IPS DF 19.7 (cell line): ENCODE measurements at places on chromosomes 4 and X.

- no peak for DNase-seq
These were observed 1212.4 kb downstream of the PCDH18 start for GRCh38 chr4:136319789-136320464.

DNA sequence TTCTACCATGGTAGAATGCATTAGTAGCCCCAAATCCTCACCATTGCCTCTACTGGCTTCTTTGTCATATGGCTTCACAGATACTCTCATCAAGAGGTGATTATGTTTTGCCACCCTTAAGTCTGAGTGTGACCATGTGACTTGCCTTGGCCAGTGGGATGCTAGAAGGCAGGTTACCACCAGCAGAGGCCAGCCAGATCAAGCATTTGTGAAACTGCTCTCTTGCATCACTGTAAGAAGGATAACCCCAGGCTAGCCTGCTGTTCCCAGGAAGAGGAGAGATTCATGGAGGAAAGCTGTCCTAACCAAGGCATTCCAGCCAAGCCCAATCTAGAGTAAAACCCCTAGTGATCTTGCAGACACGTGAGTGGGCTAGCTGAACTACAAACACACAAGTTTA, 46.8 kb downstream of the USP46 start:
- DNase-seq = no peak

DNA sequence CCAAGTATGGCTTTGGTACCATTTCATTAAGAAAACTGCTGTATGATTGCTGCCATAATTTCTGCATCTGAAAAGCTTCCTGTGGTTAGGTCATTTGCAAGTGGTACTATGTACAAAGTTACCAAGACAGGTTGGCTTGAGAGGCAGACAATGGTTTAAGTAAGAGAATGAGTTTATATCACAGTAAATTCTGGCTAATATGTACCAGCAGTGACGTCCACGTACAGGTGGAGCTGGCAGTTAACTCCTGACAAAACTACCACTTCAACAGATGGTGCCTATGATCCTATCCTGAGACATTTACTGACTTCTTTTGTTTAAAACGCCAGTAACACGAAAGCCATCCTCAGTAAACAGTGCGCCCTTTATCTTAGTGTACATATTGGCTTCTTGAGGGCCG, 198.4 kb downstream of the NR3C2 start:
- DNase-seq = no peak

DNA sequence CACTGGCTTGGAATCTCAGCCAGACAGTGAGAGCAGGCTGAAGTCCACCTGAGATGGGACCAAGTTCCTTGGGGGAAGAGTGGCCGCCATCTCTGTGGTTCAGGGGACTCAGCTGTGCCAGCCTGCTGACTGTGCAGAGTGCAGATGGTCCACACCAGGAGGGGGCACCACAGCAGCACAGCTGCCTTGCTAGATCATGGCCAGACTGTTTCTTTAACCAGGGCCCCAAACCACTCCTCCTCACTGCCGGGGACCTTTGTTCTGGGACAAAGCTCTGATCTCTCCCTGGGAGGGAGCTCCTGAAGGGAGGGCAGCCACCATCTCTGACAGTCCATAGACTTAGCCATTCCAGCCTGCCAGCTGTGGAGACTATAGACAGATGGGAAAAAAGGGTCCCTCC, 2189.6 kb downstream of the PCDH7 start:
- no peak for DNase-seq

DNA sequence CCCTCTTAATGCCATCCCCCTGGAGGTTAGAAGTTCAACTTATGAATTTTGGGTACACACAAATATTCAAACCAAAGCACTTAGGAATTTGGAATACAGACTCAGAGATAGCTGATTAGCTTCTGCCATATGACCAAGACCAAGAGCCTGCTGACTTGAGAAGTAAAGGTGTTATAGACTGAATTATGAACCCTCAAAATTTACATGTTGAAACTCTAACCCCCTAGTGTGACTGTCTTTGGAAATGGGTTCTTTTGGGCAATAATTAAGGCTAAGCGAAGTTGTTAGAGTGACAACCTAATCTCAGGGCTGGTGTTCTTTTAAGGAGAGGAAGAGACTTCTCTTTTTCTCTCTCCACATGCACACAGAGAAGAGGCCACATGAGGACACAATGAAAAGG, 151.2 kb downstream of the COX18 start:
- DNase-seq = no peak

- DNase-seq = no peak
These were observed 17.7 kb downstream of the PPP2R3B start for GRCh38 chrX:368811-369562.

DNA sequence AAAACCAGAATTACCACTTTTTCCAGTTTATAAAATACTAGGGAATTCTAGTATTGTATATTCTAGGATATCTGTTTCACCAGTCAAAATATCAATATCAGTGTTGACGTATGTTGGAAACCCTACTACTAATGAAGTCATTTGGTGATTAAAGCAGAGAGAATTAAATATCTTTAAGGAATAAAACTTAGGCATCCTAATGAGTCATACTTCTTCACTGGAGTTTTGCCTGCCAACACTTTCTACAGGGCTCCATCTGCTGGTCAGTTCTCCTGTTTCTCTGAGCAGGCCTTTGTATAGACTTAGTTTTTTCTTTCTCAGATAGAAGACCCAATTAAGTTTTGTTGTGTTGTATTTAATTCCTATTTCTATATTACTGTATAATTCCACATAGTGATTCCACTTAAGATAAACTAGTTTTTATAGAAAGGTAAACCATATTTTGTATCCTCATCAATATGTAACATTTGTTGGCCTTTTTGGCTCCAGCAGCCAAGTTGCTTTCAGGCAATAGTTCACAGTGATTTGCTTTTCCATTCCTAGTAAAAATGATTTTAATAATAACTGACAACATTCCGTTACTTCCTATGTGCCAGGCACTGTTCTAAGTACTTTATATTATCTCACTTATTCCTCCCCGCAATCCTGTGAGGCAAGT, 3.5 kb downstream of the AP1AR start:
- DNase-seq = no peak

GRCh38 chr4:169540774-169541173, 71.6 kb downstream of the NEK1 start:
- DNase-seq = no peak

DNA sequence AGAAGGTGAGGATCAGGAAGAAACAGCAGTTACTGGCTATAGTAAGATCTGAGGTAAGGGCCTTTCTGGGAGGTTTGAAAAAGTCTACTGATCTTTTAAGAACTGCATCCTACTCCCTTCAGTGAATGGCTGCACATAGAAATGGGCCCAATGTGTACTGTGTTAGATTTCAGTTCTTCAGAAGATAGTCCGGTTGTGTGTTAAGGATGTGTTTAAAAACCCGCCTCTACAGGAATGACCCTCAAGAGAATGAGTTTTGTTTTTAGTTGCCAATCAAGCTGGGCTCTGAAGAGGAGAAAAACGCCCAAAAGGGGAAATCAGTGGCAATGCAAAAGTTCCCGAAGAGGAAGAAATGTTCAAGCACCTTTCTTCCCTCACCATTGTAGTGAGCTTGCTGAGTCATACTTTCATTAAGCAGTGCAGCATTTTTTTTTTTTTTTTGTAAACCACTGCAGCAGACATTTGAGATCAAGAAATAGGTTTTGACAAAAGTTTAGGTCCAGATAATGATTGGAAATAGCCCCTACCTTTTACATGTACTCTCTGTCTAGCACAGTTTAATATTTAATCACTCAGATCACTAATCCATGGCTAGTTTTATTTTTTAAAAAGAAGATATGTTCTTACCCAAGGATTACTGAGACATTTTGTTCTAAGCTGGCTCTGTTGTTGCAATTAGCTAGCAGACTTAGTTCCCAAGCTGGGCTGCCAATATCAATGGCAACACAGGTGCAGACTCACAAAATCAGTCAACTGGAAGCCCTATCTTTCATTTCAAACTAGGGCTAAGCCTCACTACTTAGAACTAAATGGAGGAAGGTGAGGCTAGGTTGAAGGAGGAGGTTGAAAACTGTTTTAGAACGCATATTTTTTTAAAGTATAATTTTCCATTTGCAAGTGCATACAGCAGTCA, 7.0 kb upstream of the TRPC5OS start:
- no peak for DNase-seq

GRCh38 chrX:12390301-12390700, 252.0 kb downstream of the FRMPD4 start:
- DNase-seq = no peak

- DNase-seq = no peak
These were observed 802 bp downstream of the BMP2K start for GRCh38 chr4:78776729-78777575.

- no peak for DNase-seq
These were observed 74.9 kb downstream of the METTL14 start for GRCh38 chr4:118760092-118760491.

DNA sequence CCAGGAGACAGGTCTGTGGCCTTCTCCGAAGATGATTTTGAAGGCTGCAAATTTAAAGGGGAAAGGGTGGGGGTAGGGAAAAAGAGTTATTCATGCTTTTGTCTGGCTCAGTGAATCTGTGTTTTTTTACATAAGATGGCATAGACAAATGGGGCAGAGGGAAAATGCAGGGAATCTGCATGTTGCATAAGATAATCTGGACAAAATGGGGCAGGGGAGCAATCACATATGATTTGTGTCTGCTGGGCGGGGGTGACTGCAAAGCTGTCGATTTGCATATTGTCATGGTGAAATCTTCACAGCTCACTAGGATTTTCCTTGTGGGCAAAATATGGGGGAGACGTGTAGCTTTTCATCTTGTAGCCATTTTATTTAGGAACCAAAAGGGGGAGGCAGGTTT, 29.4 kb upstream of the GYG2 start:
- DNase-seq = no peak

DNA sequence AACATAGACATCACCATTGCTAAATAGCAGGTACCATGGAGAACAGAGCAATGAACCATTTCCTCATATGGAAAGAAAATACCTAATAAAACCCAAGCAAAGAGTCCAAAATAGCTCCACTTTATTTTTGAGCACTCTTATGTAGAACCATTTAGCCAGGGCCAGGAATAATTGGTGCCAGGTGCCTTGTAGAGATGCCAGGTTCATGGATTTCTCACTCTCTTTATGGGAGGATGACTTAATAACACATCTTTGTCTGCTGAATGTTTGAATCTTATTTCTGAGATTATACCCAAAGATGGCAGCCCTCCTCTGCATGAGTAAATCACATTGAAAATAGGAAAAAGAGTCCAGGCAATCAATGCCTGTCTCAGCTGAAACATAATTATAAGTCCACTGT, 212.3 kb upstream of the SFRP2 start:
- no peak for DNase-seq

GRCh38 chr4:26510334-26510964, 20.2 kb upstream of the CCKAR start:
- DNase-seq = no peak

GRCh38 chrX:7055386-7056137, 92.0 kb upstream of the STS start:
- no peak for DNase-seq

- no peak for DNase-seq
These were observed 18.9 kb upstream of the MSMO1 start for GRCh38 chr4:165308606-165309005.

DNA sequence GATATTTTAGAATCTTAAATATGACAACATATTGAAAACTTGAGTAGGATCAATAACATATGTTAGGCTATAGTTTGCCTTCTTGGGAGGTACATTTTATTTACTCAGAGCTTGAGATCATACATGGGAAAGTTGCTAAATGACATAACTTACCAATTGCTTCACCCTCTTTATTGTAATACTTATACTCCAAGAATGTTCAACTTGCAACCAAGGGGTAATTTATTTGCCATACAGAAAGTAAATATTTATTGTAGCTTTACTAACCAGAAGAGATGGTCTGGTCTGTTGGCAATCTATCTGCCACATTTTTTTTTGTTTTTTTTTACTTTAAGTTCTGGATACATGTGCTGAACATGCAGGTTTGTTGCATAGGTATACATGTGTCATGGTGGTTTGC, 426.6 kb downstream of the ARHGAP24 start:
- no peak for DNase-seq

GRCh38 chr4:11209826-11210225, 218.9 kb downstream of the HS3ST1 start:
- no peak for DNase-seq

GRCh38 chr4:17552427-17552826, 24.6 kb upstream of the LAP3 start:
- no peak for DNase-seq

GRCh38 chr4:140652601-140653000, 83.8 kb upstream of the UCP1 start:
- no peak for DNase-seq

DNA sequence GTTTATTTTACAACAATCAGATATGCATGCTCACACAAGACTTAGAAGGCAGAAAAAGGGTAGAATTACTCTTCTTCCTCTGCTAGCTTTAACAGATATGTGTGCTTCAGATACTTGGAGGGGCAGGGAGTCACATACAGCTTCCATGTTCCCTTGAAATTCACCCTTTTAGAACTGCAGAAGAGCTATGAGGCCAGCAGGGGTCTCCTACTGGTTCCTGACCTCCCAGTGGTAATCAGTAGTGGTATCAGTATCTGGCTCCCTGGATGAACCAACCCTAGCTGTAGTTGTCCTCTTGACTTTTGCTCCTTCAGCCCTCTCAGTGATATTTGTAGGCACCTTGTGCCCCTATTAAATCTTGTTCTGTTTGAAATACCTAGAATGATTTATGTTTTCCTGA, 81.5 kb downstream of the RCHY1 start:
- DNase-seq = peak; percentile 35

DNA sequence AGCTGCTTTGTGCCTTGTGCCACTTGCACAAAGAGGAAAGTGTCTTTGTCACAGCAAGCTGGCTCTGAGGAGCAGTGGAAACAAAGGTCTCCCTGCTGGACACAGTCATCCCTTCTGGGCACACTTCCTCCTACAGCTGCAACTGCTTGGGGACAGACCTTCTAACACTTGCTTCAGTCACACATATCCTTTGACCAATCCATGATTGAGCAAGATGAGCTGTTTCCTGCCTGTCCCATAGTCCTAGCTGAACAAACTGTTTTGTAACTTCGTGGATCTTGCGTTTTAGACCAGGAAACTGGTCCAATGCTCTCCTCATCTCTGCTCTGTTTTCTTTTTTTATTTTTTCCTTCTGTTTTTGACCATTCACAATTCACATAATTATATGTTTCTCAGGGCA, 98.5 kb downstream of the RRAGB start:
- no peak for DNase-seq

DNA sequence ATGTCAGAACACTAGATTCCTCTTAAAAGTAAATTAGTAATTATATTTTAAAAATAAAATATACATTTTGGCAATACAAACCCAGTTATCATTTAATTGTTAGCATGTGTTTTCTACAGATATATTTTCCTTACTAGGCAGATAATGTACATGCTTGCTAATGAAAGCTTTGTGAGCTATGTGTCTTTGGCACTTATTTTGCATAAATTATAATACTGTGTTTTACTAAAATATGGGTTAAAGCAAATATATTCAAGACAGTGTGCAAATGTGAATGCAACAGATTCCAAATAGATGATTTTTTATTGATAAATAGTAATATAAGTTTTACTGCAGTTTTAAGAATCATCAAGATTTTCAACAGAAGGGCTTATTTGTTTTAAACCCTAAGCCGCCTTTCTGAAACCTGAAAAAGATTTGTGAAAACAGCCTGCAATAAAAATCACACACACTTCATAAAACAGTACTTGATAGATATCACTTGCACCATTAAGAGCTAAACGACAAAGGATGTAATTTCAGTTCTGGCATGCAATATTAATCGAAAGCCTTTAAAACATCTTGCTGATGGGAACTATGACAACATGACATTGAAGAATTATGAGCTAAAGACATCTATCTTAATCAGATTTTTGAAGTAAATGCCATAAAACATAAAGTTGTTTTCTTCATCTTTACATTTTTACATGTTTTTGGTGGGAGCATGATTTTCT, 333.3 kb downstream of the DCTD start:
- DNase-seq = no peak
